ENCODE measurements at places on chromosomes 1 and 21.

GRCh38 chr21:36509973-36510664 is 30.2 kb upstream of the CLDN14 start:
- DNase-seq, result no peak

GRCh38 chr1:172708452-172708851 is 49.5 kb downstream of the FASLG start:
- no peak for DNase-seq

- DNase-seq, result no peak
Observed at GRCh38 chr1:17134724-17135123, 15.5 kb upstream of the PADI2 start.

GRCh38 chr1:212607913-212608391 is 609 bp upstream of the ATF3 start:
- DNase-seq, result no peak

GRCh38 chr1:87795615-87796337 is 467.1 kb downstream of the LMO4 start:
- no peak for DNase-seq

GRCh38 chr21:39694750-39695149 is 50.2 kb upstream of the IGSF5 start:
- no peak for DNase-seq

DNA sequence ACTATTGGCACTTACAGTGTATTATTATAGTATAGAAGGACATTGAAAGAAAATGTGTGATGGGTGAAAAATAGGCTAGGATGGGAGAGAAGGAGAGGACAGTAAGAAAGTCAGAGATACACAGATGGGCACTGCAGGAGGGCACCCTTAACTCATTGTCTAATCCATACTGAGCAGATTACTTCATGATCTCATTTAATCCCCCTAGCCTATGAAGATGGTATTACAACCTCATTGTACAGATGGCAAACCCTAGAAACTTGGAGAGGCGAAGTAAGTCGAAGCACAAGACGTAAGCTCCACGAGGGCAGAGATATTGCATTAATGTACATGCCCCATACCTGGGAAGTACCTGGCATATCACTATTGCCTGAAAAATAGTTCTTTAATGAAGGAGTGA is 346.9 kb upstream of the DAB1 start:
- peak; percentile 1 for DNase-seq

GRCh38 chr1:35597870-35598269 is 24.8 kb downstream of the TFAP2E start:
- DNase-seq, result no peak

- no peak for DNase-seq
Observed at GRCh38 chr1:182092336-182092735, 30.8 kb upstream of the ZNF648 start.

DNA sequence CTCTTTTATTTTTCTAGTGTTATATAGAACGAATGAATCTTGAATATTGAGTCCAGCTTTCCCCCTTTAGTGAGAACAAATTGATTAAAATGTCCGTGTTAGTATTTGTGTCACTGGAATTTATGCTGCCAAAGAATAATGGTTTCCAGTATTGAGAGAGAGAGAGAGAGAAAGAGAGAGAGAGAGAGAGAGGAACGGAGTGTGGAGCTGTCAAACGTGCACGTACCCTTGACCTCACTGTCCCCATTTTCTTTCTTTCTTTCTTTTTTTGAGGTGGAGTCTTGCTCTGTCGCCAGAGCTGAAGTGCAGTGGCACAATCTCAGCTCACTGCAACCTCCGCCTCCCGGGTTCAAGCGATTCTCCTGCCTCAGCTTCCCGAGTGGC is 70.9 kb upstream of the GREM2 start:
- DNase-seq, result no peak

DNA sequence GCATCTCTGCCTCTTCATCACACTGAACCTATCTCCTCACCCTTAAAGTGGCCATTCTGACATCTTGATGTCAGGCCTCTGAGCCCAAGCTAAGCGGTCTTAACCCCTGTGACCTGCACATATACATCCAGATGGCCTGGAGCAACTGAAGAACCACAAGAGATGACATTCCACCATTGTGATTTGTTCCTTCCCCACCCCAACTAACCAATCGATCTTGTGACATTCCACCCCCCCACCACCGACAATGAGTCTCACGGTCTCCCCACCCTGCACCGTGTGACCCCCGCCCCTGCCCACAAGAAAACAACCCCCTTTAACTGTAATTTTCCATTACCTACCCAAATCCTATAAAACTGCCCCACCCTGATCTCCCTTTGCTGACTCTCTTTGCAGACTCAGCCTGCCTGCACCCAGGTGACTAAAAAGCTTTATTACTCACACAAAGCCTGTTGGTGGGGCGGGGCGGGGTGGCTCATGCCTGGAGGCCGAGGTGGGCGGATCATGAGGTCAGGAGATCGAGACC is 21.0 kb upstream of the PINK1 start:
- DNase-seq, result no peak

DNA sequence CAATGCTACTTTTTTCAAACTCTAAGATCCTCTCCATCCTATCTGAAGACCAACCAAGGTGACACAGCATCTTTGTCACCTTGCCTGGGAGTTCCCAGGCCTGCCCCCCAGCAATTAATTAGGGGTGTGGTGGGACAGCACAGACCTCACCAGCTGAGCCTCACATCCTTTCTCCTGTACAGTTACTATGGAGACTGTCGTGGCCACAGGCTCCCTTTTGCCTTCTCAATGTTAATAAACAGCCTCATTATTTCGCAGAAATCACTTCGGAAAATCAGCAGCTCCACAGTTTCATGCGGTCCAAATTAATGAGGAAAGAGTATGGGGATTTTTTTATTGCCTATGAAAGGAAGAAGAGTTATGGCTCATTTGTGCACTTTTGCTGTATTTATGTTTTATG is 378.3 kb downstream of the NPHP4 start:
- no peak for DNase-seq

- DNase-seq, result no peak
Observed at GRCh38 chr1:111551623-111552411, 48.4 kb upstream of the ADORA3 start.

DNA sequence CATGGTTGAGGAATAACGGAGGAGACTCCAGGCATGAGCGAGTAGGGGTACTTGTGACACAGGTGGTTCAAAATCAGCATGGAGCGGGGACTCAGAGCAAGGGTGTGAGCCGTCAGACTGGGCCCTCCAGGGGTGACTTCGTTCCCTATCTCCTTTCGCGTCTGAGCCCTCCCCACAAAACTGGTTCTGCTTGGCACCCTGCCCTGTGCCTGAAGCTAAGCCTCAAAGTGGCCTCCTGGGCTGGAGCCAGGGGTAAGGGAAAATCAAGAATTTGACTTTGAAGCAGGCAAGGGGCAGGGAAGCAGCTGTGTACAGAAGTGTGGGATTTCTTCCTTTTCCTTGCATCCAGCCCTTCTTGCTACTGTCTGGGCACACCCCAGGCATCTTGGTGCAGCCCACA is 331.5 kb upstream of the AJAP1 start:
- DNase-seq, result no peak

- DNase-seq, result peak; percentile 62
Observed at GRCh38 chr1:116853680-116854402, 55.9 kb upstream of the PTGFRN start.

GRCh38 chr1:27157194-27157593 is 2.3 kb upstream of the SLC9A1 start:
- DNase-seq, result no peak

- no peak for DNase-seq
Observed at GRCh38 chr1:175733722-175734121, 9.7 kb downstream of the TNR start.

DNA sequence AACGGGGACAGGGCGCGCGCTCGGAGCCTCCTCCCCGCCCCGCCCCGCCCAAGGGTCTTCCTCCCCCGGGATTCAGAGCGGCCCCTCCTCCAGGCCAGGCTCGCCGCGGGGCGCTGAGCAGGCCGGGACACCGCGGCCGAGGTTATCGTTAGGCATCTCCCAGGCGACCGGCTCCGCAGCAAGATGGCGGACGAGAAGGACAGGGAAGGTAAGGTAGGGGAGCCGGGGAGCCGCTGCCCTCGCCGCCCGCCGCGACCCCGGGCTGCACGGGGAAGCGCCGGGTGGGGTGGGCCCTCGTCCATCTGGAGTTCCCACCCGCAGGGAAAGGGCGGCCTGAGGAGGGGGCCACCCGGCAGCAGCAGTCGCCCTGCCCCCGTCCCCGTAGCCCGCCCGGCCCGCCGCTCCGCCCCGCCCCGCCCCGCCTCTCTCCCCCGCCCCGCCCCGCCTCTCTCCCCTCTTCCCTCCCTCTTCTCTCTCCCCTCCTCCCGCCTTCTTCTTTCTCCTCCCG is 105.9 kb upstream of the HNRNPU start:
- DNase-seq, result peak; percentile 67

- DNase-seq, result no peak
Observed at GRCh38 chr1:109392037-109392787, 5.5 kb downstream of the SORT1 start.

DNA sequence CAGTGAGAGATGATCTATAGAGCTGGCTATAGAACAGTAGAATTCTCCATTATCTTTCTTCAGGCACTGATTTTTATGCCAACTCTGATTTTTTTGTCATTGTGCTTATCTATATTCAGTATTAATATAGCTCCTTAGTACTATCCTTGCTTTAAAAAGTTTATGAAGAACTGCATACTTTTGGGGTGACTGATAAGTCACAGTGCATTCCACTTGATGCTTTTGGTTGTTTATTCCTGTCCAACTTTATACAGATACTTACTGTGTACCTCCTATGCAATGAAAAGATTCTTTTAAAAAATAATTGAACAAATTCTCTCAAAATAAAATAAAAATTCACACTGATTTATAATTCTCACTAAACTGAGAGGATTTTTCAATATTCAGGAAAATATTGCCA is 71.6 kb downstream of the COL24A1 start:
- DNase-seq, result no peak

DNA sequence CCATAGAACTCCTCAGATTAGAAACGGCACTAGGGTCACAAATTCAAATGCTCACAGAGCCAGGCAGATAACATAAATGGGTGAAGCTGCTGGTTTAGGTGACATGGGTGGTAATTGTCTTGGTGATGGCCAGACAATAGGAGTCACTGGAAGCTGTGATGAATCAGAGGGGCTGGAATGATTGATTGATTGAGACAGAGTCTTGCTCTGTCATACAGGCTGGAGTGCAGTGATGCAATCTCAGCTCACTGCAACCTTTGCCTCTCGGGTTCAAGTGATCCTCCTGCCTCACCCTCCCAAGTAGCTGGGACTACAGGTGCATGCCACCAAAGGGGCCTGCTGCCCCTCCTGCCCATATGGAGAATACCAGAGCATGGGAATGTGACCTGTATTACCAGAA is 63.0 kb downstream of the HIVEP3 start:
- peak; percentile 34 for DNase-seq

DNA sequence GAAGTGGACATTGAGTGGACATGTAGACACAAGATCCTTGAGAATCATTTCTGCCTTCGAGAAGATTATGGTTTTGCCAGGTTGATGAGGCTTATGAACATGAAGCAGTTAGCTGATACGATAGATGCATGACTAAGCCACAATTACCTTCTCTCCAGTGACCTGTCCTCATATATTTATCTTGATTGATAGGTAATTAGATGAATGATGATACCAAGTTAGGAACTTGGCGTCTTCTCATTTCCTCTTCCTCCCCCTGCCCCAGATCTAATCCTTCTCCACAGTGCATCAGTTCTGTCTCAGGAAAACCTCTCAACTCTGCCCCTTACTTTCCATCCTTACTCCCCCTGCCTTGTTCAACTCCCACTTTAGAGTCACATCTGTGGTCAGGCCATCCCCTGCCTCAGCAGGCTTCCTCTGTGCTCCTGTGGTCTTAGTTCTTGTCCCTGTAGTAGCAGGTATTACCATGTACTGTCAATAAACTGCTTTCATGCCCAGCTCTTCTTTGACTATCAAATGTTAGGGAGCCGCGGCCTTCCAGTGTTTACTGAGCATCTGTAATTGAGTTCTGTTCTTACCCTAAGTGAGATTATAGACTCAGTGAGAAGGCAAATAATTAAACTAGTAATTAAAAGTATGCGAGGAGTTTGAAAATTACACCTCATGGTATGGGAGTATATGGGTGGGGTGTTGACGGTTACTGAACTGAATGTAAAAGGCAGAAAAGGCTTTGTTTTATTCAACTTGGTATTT is 5.1 kb downstream of the ST6GALNAC3 start:
- no peak for DNase-seq

DNA sequence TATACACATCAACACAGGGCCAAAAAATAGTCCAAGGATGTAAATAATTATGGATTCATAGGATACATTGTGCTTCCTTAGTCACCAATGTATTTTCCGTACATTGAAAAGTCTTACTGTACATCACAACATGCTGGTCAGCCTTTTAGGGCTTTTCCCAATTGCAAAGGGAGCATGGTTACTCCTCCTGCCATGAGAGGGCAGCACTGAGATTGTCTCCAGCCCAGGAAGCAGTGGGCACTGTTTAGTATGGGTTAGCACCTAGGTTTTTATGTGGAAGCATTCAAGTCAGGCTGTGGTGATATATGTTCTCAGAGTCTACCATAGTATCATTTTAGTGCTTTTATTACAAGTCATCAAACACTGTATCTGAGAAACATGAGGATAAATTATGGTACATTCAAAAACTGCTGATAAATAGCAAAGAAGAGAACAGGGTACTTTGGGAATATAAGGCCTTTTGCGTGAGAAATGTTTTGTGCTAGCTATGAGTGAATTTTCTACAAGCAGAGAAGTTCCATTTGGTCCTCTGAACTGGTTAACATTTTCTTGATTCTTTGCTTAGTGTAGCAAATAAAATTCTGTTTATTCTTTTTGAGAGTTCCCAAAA is 34.0 kb downstream of the ST6GALNAC5 start:
- DNase-seq, result peak; percentile 46

GRCh38 chr1:79177844-79178243 is 171.3 kb upstream of the ADGRL4 start:
- DNase-seq, result no peak

DNA sequence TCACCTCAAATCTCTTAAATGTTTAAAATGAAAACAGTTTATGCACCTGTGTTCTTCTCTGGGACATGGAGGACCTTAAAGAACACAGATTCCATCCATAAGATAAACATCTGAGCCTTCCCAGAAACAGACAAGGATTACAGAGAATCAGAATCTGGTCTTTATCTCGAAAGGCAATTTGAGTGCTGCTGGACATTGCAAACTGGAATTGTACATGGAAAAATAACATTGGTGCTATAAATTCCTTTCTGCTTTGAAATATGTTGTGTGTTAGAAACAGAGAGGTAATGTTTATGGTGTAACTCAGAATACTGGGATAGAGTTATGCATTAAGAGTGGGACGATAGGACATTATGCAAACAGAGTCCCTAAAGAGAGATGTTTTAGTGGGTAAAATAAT is 6.6 kb upstream of the DDR2 start:
- no peak for DNase-seq
